Activated CD4-positive, alpha-beta T cell treated with anti-CD3 and anti-CD28 coated beads, Interleukin-2, amount 50 U/mL, for 48 hours (primary cell): ENCODE measurements at places on chromosomes 6 and 20.

DNA sequence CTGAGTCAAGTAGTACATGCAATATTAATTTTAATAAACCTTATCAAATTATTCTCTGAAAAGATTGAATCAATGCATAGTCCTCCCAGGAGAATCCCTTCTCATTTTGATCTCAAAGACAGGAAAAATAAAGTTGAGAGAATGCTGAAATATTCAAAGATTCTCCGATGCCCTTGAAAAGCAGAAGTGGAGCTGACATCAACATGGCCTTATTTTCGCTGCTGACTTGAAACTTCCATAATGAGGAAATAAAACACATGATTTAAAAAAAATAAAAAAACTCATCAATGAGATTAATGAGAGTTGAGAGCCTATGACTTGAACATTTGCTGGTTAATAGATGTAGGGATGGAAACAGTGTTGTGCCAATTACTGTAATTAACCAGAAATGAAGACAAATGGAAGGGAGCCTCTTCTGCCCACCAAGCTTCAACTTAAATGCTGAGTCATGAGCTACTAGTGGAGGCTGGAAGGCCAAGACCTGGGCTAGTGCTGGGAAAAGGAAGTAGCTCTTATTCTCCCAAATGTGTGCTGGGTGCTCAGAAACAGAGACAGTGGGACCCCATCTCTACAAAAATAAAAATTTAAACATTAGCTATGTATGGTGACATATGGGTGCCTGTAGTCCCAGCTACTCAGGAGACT, 139.9 kb downstream of the BFSP1 start:
- no peak for DNase-seq

DNA sequence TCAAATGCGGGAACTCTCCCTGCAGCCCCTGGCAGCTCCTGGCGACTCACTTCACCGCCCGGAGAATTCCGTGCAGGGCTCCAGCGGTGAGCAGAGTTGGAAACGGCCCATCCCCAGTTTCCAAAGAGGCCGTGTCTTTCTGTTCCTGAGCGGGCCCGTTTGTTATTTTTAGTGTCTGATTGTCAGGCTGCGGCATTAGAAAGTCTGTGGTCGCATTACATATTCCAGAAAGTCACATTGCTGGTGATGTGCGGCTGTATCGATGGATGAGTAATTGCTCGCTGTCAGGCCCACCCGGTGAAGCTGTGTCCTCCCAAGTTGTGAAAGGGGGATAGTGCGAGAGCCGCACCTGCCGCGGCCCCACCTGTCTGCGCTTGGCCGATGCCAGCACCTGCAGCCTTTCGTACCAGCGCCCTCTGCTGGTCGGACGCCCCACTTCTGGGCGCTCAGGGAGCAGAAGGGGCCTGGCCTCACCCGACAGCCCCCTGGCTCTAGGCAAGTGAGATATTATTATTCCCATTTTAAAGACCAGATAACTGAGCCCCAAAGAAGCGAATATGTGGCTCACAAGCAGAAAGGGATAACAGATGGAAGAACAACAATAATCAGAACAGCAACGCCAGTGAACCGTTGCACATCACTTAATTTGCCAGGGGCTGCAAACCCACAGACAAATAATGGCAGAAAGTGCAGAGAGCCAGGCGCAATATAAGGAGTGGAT, 244.9 kb downstream of the TSHZ2 start:
- peak; percentile 83 for DNase-seq

DNA sequence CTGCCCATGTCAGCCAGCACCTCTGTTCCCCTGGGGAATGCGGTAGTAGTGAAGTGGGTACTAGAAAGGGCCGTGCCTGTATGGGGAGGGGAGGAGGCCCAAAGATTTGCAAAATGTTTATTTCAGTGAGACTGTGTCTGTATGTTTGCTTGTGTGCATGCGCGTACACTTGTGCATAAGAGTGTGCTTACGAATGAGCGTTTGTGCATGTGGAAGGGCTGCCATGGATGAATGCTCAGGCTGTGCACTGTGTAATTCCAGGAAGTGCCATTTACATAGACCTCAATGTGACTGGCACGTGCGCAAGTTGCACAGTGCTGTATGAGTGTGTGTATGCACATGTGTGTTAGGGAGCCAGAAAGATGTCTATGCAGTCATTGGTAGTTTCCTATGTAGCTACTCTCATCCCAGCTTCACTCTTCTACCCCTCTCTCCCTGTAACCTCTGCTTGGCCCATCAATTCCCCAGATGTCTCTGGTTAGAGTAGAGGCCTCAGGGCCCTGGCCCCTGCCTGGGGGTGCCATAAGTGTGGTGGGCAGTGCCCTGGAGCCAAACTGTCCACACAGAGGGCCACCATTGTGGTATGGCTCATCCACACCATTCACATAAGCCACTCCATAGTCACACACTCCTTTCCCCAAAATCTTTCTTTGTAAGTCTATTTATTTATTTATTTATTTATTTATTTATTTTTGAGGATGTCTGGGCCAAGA, 26.8 kb upstream of the SLC22A7 start:
- no peak for DNase-seq

DNA sequence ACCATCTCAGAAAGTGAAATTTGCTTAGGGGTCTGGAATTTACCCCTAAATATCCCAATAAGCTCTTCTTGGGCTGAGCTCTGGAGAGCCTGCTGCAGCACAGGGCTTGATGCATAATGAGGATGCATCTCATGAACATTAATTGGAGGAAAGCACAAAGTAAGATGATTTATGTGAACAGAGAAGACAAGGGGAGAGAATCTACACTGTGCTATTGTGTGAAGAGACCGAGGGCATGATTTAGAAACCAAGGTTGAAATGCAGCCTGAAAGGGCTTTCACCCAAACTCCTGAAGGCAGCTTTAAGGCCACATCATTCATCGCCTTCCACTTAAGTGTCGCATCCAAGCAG, 27.8 kb upstream of the GPR63 start:
- DNase-seq = no peak

DNA sequence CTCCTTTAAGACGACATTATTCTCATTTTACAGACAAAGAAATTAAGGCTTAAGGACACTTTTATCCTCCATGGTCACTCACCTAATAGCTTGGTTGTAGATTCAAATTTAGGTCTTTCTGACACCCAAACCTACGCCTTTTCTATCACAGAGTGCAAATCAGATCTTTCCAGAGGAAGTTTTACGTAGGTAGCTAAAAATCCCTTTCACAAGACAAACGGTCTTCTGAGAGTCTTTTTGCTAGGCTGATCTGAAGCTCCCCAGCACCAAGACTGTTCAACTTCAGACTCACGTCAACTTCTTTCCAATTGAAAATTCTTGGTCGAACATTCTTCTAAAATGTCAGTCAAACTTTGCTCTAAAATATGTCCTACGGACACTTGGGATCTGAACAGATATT, 46.5 kb downstream of the BLOC1S5 start:
- DNase-seq = no peak

DNA sequence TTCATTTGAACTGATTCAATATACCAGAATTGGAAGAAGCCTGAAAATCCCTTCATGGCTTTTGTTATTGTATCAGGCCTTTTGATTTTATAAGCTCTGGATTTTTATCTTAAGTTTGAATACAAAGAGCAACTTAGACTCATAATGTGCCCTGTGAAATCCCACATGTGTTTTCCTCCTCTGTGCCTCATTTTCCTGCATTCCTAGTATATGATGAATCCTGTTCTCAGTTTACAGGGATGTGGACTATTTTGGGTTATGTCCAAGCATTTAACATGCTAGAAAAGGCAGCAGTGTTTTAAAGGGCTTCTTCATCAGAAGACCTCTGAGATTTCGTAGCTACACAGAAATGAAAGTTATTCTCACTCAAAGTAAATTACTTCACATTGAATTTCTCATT, 455.0 kb downstream of the RFPL4B start:
- no peak for DNase-seq

GRCh38 chr20:5073660-5074231, 46.0 kb downstream of the PCNA start:
- no peak for DNase-seq

- DNase-seq = no peak
Observed at GRCh38 chr20:48898210-48898609, 23.3 kb upstream of the ARFGEF2 start.

DNA sequence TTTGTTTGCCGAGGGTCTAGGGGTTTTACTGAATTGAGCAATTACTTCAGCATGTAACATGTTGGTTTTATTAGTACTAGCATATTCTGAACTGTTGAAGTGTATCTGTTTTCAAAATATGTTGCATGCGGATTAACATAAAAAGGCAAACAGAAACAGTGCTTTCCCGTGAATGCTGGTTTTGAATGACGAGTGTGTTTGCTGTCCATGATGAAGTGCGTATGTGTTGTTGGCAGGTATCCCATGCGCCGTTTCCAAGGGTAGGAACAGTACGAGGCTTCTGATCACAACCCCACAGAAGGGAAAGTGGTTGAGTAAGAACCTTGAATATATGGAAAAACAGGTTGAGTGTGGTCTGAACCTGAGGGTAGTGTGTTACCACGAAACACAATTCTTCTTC, 232.9 kb downstream of the SAMD5 start:
- no peak for DNase-seq

DNA sequence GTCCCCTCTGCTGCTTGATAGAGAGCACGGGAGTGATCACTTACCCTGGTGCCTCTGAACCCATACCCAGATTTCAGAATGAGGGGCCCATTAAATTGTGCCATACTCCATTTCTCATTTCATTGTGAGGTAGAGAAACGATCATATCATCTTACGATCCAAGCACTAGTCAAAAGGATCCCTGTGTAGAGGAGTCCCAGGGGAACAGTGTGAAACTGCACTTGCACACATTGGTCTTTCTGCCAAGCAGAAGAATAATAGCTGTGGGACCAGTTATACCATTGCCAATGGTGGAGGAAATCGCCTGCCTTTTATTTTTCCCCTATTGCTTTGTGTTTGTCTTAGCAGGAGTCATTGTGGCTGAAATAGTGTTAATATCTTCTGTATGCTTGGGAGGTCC, 161.9 kb downstream of the FARS2 start:
- no peak for DNase-seq

DNA sequence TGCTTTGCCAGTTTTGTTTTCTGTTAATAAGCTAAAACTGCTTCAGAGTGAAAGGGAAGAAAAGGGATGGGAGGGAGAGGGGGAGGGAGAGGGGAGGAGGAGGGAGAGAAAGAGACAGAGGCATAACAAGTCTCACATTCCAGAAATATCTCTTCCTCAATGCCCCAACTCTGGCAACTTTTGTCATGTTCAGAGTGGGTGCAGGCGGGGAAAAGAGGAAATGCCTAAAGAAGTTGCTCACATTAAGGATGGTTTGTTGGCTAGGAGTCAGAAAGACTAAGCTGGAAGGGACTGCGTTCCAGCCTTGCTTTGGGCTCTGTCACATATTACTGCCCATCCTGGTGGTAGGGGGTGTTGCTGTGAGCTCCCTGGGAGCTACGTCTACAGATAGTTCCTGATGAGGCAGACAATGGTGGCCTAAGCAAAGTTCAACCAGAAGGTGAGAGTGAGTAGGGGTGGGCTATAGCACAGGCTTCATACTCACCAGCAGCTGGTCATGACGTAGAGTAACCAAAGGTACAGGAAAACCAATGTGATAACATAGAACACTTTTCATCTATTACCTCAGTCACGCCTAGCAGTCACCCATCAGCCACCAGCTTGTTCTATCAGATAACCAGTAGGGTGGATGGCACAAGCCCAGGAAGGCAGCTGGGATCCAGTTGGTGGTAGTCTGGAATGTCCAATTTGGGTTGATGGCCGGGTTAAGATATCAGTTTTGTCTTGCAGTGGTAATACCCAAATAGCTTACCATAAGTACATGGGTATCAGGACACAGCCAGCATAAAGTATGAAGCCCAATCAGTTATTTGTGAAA, 2.1 kb downstream of the TSPYL4 start:
- DNase-seq = no peak

DNA sequence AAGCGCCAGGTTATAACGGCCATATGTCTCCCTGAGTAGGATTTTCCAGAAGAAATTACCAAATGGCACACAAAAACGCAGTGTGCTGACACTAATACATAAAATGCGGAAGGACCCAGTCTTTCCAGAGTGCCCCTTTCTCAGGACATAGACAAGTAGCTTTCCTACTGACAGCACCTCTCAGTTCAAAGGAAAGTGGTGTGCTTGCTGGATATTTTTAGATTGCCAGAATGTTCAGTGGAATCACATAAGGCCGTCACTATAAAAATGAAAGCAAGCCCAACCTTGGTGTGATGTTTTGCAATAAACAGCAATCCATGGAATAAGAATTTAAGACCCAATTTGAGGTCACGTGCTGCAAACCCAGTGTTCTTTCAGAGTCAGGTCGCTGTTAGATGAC, 135.5 kb upstream of the AGPAT4 start:
- DNase-seq = no peak

GRCh38 chr20:37335642-37336368, 10.1 kb upstream of the SRC start:
- DNase-seq = no peak

DNA sequence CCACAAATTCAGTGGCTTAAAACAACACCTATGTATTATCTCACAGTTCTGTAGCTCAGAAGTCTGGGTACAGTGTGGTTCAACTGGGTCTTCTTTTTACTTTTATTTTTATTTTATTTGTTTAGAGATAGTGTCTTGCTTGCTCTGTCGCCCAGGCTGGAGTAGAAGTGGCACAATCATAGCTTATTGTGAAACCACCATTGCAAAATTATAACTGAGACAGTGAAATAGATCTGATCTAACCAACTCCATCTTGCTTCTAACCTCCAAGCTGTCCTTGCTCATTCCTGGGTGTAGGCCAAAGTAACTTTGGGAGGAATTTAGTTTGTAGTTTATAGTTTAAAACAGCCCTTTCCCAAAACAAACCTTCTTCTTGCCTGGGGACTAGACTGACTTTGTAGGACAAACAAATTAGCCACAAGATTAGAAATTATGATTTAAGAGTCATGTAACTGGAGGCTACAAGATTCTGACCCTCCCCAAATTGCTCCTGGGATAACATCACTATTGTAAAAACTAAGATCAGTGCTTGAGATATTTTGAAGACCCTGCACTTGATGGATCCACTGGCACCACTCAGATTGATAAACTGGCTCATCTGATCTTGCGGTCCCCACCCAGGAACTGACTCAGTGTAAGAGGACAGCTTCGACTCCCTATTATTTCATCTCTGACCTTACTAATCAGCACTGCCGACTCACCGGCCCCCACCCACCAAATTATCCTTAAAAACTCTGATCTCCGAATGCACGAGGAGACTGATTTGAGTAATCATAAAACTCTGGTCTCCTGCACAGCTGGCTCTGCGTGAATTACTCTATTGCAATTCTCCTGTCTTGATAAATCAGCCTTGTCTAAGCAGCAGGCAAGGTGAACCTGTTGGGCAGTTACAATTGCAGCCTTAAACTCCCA, 193.4 kb upstream of the CDYL start:
- DNase-seq = no peak
